CD4-positive, alpha-beta T cell treated with Interleukin-10 for 1 hour (primary cell): ENCODE measurements at places on chromosomes 1 and 21.

DNA sequence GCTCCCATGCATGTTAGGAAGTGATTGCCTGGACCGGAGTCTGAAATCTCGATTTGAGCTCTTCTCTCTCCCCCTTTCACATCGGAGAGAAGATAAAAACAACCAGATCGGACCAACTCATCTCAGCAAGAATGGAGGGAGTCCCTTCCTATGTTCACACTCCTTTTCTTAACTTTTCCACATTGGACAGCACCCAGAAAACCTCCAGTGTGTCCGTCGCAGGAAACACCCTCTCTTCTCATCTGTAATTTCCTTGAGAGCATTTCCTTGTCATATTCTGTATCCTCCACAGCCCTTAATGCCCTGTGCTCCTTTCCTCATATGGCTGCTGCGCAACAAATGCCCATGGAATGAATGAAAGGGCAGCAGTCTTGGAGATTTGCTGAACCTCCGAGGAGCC lies 1.5 kb upstream of the TDRD10 start:
- no peak for DNase-seq

DNA sequence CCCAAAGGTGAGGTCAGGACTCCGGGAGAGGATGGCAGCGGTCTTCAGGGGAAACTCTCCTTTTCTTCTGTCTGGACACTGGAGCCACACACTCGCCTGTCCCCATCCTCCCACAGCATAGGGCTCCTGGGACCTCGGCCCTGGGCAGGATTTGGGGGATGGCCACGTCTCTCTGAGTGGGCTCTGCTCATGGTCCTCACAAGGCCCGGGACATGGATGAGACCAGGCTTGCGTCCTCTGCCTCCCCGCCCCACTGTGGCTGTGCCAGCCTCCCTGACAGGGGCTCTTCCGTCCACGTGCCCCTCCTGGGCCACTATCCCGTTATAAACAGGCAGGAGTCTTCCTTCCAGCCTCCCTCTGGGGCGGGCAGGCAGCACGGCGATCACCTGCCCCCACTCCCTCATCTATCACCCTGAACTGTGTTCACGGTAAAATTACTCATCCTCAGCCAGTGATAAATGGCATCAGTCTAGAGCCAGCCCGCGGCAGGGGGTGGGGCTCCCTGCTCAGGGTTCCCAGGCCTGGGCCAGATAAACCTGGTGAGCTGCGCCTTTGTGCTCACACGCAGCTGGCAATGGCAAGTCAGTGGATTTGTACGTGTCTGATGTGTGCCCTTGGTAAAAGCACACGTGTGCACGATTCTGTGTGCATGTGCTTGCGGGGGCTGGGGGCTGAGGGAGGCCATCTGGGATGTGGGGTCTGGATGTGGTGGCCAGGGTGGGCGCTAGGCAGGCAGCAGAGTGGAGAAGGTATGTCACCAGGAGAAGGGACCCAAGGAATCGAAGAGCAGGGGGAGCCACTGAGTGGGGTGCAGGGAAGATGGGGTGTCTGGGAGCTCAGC lies 12.6 kb upstream of the SAMD11 start:
- no peak for DNase-seq

- no peak for DNase-seq
Observed at GRCh38 chr1:229033480-229033879, 237.4 kb upstream of the RAB4A start.

- DNase-seq = peak; percentile 35
Observed at GRCh38 chr21:45109831-45110492, 35.6 kb downstream of the ADARB1 start.

DNA sequence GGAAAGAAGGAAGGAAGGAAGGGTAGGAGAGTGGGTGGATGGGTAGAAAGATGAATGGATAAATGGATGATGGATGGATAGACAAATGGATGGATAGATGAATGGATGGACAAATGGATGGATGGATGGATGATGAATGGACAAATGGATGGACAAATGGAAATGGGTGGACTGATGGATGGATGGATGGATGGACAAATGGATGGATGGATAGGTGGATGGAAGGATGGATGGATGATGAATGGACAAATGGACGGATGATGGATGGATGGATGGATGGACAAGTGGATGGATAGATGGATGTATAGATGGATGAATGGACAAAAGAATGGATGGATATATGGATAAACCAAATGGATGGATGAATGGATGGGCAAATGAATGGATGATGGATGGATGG lies 30.5 kb downstream of the CHD5 start:
- no peak for DNase-seq

- DNase-seq = no peak
Observed at GRCh38 chr1:95127380-95127779, 10.2 kb downstream of the TLCD4 start.

- DNase-seq = no peak
Observed at GRCh38 chr21:42352441-42353095, 1.8 kb upstream of the TFF2 start.
